ENCODE measurements at places on chromosomes 1 and 21.

DNA sequence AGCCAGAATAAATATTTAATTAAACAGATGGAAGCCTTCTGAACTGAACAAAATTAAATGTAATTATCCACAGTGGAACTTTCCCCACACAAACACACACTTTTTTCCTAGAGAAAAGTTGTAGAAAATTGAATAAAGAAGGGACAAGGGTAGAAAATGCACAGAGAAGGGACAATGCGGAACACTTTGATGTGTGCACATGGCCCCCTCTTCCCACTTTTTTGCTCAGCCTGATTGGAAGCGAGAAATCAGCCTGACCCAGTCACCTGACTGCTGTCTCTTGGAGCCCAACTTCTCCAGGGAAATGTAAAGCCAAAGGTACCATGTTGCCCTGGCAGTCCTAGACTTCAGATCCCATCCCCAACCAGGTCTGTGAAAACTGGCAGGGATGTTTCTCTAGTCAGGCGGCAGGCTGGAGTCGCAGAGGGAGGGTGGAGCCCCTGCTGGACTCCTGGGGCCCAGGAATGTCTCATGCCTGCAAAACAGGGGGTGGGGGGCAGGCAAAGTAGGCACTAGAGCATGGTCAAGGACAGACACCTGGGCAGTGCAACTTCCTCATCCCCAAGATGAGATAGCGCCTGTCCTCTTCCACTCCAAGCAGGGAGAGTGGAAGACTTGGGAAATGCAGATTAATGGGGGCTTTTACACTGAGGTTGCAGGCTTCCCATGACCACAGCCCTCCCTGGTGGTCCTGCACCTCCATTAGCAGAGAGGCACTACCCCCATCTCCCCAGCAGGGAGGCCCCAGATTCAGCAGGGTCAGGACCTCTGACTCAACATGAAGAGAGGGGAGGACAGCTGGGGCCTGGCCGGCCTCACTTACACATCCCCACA lies 2.8 kb downstream of the CERS2 start:
- peak; percentile 51 for DNase-seq

DNA sequence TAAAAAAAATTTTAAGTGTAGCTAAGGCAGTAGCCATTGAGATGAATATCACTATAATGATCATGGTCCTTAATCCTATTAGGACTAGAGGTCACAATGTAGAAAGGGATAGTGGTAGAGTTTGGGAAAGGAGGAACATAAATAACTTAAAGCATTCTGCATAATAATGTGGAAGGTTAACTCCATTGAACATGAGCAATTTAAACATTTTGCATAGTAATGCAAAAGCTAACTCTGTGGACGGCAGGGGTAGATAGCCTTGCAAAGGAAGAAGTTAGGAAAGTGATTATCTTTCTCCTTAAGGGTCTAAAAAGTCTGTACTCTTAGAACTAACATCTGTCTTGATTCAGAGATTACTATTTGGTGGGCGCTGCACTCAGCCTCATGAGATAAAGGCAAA lies 39.0 kb upstream of the DENND1B start:
- DNase-seq: no peak

DNA sequence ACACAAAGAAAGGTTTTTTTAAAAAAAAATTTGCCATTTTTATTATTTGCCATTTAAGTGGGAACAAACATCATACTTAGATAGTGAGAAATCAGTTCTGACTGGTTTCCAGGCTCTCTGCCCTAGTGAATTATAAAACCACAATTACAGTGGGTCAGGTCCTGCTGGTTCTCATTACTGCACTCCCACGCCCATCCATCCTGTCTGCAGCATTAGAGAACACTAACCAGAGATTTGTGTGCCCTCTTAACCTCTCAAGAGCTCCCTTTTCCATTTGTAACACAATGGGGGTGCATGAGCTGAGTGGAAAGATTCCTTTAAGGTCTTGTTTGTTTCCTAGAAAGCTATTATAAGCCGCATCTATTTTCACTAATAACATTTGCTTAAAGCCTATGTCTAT lies 489.3 kb downstream of the AMY1C start:
- no peak for DNase-seq

DNA sequence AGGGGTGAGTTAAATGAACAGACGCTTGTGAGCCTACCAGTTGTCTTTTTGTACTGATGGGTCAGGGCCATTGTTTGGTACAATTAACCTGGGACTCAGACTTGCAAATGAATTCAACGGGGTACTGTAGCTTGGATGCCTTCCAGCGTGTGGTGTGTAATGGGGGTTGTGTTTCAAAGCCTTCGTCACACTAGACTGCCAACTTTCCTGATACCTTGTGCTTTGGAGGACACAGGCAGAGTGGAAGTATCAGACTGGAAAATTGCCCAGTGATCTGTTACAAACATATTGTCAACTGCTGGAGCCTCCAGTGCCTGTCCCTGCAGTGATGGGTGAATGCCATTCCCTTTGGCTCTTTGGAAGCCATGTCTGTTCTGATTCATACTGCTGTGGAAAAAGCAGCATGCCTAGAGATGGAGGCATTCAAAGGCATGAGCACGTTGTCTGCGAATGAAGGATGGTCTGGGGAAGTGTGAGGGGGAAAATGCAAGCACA lies 384.5 kb downstream of the LMX1A start:
- DNase-seq: no peak

DNA sequence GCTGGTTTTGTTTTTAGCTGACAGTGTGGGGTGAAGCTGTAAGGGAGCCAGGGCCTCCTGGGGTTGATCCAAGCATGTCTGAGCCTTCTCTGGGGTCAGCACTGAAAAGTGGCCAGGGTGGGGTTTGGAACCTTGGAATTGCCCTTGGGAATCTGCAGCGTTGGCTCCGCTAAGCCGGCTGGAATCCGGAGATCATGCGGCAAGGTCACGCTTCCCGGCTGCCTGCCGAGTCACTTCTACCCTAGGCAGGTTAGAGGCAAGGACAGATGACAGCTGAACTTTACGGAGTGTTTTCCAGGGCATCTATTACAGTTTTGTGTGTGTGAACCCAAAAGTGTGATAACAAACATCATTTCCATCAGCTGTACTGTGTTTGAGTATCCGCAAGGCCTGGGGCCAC lies 17.1 kb downstream of the ABCG1 start:
- no peak for DNase-seq

Measured in globus pallidus (tissue), 1 donor.